ENCODE measurements at places on chromosomes 7 and 10.

GRCh38 chr10:28685717-28686116 lies 8.4 kb downstream of the BAMBI start:
- no peak for DNase-seq

GRCh38 chr7:41189866-41190265 lies 513.0 kb downstream of the INHBA start:
- peak; percentile 48 for DNase-seq

GRCh38 chr10:119755446-119755845 lies 29.6 kb downstream of the INPP5F start:
- DNase-seq: no peak

DNA sequence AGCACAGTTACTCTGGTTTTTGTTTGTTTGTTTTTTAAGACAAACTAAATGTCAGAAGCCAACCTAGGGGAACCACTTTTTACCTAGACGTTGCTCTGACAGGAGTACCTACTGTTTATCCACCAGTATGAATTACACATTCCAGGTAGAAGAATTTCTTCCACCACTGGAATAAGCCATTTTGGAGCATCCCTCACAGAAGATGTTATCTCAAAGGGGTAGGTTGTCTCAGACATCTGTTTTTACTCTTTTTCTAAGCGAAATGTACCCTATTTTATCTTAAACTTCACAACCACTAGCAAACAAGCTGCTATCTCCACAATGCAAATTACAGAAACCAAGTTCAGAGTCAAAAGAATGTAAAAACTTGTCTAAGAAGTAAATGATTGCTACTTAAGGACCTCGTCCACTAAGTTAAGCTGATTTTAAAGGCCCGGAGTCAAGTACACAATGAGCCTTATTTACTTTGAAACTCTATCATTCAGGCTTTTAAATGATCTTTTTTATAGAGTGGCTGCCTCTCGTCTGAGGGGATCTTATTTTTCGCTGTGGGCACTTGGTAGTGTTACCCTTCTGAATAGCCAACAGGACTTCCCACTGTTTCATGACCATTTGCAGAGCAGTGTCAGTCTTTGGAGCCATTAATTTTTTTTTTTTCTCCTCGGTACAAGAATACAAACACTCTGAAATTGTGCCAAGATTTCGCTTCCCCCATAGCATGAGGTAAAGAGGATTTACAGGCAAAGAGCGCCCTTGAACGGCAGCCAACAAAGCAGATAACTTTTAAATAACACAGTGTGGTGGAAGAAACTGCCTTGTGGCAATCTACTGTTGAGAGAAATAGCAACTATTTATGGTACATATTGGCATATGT lies 15.7 kb upstream of the ARMC3 start:
- no peak for DNase-seq

DNA sequence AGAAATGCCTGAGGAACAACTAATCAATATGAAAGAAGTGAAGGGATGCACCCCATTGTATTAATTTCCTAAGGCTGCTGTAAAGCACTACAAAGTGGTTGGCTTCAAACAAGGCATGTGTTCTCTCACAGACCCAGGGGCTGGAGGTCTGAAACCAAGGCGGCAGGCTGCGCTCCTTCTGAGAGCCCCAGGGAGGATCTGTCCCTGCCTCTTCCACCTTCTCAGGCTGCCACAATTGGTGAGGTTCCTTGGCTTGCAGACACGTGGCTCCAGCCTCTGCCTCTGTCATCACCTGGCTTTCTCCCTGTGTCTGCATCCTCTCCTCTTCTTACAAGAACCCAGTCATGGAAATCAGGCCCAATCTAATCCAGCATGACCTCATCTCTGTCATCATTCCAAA lies 110.1 kb downstream of the TNS3 start:
- no peak for DNase-seq

DNA sequence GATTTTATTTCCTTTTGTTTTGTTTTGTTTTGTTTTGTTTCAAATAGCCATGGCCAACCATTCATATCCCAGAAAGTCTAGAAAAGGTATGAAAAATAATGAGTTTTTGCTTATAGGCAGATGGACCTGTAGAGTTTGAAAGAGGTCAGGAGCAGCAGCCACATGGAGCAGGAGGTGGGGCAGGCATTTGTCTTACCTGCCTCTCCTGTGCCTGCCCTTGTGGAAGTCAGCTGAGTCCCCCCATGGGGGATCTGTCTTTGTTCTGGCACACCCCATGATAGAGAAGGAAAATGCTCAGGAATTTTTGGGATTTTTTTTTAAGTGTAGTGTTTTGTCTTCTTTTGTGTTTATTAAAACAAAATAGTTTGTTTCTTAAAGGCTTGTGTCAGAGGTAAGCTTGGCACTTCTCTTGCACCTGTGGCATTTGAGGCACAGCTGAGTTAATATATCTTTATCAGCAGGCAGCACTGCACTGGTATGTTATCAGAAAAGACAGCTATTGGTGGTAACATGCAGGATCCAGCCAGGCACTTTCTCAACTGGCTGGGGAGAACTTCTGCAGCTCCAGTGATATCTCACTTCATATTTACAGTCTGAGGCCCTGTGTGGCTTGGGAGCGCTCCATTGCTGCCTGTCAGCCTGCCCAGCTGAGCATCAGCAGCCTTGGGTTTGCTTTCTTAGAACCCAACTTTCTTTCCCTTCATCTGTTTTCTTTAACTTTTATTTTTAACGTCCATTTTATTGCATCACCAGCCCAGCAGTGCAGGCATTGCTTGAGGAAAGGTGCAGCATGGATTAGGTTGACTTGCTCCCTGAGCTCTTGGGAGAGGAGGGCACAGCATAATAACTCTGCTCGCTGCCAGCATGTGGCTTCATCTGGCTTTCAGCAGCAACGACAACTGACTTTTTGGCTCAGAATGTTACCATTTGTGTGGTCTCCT lies 44.4 kb downstream of the LRRC4 start:
- no peak for DNase-seq

- DNase-seq: no peak
Observed at GRCh38 chr10:122465401-122466040, 4.2 kb downstream of the HTRA1 start.

GRCh38 chr10:11520892-11521291 lies 90.6 kb downstream of the USP6NL start:
- DNase-seq: no peak

DNA sequence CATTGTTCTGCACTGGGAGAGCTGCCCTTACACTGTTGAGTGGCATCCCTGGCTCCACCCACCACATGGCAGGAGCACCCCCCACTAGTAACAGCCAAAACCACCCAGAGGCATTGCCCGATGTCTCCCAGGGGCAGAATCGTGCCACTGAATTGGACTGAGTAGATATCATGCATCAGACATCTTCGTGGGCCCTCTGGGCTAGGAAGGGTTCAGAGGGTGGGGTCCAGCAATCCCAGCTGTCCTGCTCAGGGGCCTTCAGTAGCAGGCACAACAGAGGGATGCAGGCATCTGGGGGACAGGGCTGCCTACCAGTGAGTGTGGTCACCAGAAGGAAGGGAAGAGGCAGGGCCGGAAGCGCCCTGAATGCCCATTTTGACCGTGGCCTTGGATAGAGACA lies 119.7 kb upstream of the PPP2R2D start:
- DNase-seq: no peak

GRCh38 chr7:4725850-4726450 lies 43.9 kb downstream of the FOXK1 start:
- no peak for DNase-seq

- no peak for DNase-seq
Observed at GRCh38 chr7:77765481-77765880, 32.8 kb downstream of the TMEM60 start.

DNA sequence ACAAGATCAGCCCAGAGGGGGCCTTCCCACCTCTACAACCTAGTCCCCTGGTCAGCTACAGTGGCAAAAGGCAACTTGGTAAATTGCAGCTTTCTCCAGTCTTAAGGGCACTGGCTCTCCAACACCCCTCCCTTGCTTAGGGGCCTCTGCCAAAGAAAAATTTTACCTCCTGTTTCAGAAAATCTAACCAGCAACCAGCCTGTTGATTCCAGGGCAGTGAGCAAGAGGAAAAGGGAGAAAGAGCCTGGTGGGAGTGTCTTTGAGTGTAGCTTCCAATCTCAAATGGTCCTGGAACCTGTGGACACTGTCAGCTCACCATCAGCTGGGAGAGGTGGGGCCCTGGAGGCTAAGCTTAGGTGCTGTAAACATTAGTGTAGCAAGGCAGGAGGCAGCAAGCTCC lies 22.9 kb downstream of the ACTR1A start:
- no peak for DNase-seq

- DNase-seq: no peak
Observed at GRCh38 chr7:78465894-78466293, 667.3 kb downstream of the PHTF2 start.

DNA sequence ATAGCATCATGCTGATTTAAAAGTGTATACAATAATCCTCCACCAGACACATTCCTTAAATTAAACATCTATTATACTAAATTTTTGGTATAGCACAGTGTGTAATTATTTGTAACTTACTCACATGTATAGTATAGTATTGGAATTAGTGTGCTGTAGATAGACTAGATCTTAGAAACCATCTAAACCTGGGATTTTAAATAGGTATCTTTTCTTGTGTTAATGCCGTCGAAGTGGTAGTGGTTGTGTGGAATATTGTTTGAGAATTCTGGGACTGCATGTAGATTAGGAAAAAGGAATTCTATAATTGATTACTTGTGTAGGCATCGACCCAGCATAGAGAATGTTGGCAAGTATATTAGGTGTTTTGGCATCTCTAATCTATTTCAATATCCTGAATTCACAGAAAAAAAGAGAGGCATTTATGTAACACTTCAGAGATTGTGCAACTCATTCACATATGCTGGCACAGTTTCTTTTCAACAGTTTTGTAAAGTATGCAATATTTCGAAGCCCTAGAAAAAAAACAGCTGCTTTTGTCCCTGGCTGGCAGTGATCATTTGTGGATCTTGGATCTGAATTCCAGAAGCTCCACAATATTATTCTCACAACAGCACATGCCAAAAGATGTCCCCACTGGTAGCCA lies 145.5 kb upstream of the AGR3 start:
- DNase-seq: no peak

DNA sequence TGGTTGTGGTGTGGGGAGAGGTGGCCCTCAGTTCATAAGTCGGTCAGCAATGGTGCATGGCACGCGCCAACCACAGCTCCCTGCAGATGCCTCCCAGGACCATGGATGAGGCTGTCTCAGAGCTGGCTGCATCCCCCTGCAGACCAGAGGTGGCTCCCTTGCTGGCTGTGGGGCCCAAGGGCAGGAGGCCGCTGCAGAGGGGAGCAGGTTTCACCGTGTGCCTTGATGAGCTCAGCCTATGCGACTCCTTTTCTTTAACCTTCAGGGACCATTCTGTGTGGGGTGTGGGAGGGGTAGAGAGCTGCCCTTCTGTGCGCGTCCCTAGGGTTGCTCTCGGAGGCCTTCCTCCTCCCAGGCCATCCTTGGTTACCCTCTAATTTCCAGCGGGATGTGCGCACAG lies 152.4 kb downstream of the ACTR3B start:
- DNase-seq: no peak

DNA sequence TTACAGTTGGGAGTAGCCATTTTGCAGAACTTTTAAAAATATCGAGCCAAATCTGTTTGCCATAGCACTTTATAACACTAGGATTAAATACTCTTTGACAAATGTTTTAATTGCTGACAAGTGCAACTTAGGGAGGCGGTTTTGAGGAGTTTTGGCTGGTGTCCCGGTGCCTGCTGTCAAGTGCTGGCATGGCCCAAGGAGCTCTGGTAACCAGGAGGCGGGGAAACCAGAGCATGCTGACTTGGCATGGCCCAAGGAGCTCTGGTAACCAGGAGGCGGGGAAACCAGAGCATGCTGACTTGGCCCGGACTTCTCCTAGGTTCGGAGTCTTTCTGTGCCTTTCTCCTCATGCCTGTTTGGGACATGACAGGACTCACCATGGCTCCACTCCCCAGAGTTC lies 30.8 kb upstream of the ZNF32 start:
- no peak for DNase-seq

DNA sequence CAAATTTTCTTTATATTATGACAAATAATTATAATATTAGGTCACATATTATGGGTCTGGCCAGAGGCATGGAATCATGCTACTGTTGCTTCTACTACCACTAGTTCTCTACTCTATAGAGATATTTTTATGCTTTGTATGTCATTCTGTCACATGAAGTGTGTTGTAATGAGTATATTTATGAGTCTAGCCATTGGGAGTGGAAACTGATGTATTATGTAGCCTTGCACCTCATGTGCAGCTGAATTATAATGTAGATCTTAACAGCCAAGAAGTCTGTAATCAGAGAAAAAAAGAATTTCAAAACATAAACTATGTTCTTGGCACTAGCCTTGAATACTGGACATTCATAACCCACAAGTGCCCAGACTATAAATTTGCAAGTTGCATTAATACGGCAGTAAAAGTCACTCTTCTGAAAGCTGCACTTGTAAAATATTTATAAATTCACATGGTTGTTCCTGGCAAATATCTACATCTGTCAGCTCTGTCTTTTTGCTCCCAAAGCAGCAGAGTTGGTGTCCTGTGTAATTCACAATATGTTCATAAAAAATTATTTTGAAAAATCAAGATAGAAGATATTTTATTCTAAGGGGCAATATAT lies 48.6 kb upstream of the SKAP2 start:
- no peak for DNase-seq

DNA sequence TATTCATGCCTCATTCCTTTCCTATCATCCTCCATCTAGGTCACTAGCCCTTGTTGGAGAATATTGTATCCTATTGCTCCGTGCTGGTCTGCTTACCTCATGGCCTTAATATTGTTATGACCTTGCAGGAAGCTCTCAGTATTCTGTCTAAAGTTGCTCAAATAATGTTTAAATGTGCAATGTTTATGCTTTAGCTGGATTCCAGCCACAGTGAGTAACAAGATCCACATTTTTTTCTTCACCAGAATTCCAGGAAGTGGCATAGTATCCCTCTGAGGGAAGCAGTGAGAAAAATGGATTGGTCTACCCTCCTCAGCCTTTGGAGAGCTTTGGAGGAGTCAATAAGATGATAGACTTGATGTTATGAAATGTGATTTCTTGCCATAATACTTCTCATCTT lies 402.6 kb downstream of the NRG3 start:
- no peak for DNase-seq

GRCh38 chr10:127216274-127216673 lies 19.9 kb upstream of the INSYN2A start:
- DNase-seq: no peak
